ENCODE measurements at places on chromosomes 3 and 15. TPM values are rescaled to one million over a fixed set of nuclear protein-coding genes. Genes with fewer than 3 reads are reported as not detected.

- no peak for DNase-seq
Observed at GRCh38 chr3:127150513-127151250, 42.2 kb upstream of the PRR23E start.

The TMEM266 gene
- total RNA-seq: 0.42 TPM

The CLRN1 gene
- not detected for total RNA-seq

The CDCP1 gene
- 0.20 TPM for total RNA-seq

- no peak for DNase-seq
Observed at GRCh38 chr15:60548101-60548500, 69.2 kb upstream of the ICE2 start.

GRCh38 chr3:179837374-179837773 is 184.5 kb downstream of the USP13 start:
- DNase-seq: no peak

DNA sequence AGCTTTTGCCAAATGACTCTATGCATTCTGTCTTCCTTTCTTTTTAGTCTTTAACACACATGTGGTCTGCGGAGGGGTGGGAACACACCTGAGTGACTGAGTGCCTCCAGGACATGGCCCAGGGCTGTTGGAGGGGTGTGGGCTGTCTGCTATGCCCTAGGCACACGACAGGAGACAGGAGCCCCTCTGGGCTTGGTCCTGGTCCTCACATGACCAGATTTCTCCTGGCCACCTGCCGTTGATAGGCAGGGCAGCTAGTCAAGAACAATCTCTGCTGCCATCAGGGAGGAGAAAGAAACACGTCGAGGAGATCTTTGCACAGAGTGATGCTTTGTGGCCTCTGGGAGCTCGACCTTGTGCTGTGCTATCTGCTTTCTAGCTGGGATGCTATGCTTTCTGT is 176.6 kb downstream of the KLF13 start:
- DNase-seq: no peak

DNA sequence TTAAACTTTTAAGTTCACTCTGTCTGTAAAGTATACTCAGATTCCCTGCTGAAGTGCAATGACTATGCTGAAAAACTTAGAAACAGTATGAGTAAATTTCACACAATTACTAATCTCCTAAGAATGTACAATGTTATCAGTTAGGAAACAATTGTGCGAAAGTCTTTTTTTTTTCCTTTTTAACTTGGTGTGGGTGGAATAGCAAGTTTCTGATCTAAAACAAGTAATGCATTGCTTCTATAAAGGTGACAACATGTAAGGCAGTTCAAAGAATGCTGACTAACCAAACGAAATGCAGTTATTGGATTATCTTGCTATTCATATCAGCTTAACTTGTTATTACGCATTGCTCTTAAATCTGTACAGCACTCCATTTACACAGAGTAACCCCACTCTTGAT is 19.3 kb upstream of the SLC12A8 start:
- DNase-seq: no peak

GRCh38 chr15:56910801-56911200 is 7.6 kb upstream of the TCF12 start:
- DNase-seq: no peak

The CHRNA3 gene
- not detected for total RNA-seq

- DNase-seq: no peak
Observed at GRCh38 chr3:193589129-193589528, 3.9 kb upstream of the OPA1 start.

The BMF gene
- total RNA-seq: 3.6 TPM

DNA sequence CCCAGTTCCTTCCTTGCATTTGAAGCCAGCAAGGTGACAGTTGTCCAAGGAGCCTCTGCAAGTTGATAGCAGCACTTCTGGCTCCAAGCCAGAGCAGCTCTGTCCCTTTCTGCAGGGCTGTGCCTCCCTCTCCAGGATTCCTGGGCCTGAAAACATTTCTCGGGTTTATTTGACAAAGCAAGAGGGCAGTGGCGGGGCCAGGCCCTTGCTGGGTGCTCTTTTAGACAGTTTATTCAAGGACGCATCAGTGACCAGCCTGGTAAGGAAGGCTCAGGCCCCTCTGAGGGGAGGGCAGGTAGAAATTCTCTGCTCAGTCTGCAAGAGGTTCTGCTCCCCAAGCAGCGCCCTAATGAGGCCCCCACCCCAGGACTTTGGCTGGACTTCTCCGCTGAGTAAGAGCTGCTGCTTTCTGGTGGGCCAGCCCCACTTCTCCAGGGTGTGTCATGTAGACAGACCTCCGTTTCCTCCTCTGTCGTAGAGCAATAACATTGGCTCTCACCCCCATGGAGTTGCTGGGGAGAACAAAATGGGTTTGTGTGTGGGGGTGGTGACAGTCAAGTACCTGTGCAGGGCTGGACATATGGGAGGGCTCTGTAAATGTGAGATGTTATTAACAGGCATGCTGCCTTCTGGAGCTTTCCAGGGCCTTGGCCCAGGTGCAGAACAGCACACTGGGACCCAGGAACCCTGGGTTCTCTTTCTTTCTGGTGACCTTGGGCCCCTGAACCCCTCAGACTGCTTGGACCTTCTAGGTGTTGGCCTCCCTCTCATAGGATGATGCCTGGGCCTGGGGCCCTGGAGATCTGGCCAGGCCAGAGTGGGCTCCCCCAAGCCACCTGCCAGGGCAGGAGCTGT is 146.2 kb upstream of the TLE3 start:
- DNase-seq: no peak

DNA sequence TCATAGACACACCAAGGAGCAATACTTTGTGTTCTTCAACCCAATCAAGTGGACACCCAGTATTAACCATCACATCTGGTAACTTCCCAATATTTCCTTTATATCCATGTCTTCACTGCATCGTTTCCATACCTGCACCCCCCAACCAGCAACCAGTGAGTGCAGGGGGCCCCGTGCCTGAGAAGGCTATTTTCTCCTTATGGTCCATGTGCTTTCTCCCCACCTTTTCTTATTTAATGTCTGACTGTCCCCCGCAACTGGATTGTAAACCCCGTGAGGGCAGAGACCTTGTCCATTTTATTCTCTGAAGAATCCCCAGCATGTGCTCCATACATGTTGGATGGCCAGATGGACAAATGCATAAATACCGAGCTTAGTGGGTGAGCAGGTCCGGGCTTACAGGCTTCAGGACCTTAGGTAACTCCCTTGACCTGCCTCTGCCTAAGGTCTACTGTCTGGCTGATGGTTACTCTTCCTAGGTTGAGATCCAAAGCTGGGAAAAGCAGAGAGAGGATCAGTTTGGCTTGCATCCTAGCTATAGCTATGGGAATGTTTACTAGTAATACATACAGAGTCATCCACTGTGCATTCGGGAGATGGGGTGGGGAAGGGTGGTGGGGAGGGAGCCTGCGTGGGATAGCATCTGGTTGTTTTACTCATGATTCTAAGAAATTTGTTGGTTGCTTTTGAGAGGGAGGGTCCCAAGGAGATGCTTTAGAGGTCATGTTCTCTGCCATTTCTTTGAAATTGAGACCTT is 41.5 kb downstream of the PXYLP1 start:
- DNase-seq: no peak

DNA sequence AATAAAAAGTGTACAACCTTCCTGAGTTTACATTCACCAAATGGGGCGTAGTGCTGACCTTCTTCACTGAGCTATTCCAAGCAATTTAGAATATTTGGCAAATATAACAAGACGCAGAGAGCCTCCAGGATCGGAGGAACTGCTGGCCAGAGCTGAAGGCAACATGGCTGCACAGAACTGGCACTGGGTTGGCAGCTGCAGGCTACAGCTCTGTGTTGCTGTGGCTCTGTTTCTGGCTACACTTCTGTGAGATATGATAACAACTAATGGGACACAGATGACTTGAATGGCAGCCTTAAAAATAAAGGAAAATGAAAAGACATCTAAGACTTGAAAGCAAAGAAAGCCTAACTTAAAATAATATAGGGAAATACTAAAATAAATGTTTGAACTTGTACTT is 10.8 kb upstream of the SLC6A20 start:
- DNase-seq: no peak

GRCh38 chr3:50226888-50227389 is 9.1 kb upstream of the GNAI2 start:
- peak; percentile 51 for DNase-seq

- DNase-seq: no peak
Observed at GRCh38 chr3:66473692-66474091, 27.1 kb downstream of the LRIG1 start.

GRCh38 chr3:126679318-126679751 is 24.4 kb upstream of the TXNRD3 start:
- DNase-seq: peak; percentile 94

- no peak for DNase-seq
Observed at GRCh38 chr3:146180376-146180775, 19.4 kb upstream of the PLOD2 start.

DNA sequence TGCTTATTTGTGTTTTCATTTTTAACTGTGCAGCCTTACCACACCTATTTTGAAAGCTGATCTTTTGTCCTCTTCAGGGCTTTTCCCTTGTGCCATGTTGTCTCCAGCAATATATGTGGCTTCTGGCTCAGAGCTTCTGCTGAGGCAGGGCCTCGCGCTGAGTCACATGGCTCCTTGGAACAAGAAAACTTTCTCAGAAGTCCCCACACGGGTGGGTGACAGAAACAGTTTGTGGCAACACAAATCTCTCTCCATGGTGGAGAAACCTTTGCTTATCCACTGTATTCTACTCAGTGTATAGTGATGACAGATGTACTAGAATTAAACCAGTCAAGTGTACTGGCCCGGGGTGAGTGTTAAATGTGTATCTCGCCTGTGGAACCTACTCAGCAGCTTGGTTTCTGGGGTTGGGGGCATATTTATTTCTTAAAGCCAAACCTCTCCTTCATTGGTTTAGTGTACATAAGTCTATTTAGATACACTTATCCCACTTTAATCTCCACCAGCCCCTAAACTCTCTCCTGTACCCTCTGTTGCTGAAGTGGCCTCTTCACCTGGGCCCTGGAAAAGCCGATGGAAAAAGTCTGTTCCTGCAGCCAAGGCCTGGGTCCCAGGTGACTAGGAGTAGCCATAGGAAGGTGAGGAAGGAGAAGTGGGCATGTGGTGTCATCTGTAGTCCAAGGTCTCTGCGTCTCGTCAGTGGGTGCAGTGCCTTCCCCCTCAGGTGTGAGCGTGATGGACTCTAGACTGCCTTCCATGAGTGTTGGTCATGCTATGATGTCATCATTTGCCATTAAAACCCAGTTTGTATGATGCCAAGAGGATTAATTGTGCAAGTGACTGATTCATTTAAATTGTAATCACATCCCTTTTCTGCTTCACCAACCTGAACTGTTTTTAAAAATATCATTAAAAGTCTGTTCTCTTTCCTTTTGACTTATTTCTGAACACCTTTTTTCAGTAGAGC is 3.2 kb upstream of the FBXL22 start:
- no peak for DNase-seq

Data from tibial nerve (tissue), 4 donors.